GM19239 (cell line): ENCODE measurements at places on chromosomes 13 and 19.
A peak's percentile ranks its signal among the peaks of the same experiment; 100 is the strongest.

- DNase-seq, result no peak
Measured at GRCh38 chr19:17184371-17184841, 30.8 kb upstream of the USE1 start.

GRCh38 chr19:35787227-35787799 is 11.9 kb downstream of the ARHGAP33 start:
- no peak for DNase-seq

DNA sequence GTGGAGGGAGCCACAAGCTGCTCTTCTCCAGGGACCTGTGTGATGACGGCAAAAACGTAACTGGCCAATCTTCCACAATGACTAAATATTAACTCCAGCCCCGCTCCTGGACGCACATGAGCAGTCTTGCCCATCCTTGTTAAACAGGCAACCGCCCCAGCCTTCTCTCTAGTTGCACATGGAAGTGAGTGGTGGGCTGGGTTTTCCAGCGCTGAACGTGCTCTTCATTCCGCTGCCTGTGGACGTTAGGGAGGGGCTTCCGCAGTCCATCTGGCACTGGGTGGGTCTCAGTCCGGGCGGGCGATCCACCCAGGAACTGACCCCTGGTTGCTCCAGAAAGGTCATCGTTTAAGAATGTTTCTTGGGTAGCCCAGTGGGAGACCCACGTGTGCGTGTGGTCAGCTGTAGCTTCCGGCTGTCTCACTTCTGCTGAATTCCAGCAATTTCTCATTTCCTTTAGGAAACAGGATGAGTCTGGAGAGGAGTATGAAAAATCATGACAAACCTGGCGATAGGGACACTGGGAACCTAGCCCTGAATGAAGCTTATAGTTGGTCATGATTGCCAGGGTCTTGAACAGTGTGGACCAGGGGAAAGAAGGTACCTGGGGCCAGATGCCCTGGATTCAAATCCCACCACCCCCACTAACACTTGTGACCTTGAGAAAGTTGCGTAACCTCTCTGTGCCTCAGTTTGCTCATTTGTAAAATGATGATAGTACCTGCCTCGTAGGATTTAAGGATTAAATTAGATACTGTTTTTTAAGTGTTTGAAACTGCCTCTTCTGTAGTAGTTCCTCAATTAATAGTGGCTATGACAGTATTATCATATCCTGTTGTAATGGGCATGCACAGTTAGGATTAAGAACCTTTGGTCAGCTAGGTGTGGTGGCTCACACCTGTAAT is 92.6 kb downstream of the SIPA1L3 start:
- no peak for DNase-seq

GRCh38 chr19:6070720-6071485 is 39.4 kb downstream of the RFX2 start:
- no peak for DNase-seq

- no peak for DNase-seq
Measured at GRCh38 chr19:54674021-54674617, 11.3 kb downstream of the LILRB4 start.

DNA sequence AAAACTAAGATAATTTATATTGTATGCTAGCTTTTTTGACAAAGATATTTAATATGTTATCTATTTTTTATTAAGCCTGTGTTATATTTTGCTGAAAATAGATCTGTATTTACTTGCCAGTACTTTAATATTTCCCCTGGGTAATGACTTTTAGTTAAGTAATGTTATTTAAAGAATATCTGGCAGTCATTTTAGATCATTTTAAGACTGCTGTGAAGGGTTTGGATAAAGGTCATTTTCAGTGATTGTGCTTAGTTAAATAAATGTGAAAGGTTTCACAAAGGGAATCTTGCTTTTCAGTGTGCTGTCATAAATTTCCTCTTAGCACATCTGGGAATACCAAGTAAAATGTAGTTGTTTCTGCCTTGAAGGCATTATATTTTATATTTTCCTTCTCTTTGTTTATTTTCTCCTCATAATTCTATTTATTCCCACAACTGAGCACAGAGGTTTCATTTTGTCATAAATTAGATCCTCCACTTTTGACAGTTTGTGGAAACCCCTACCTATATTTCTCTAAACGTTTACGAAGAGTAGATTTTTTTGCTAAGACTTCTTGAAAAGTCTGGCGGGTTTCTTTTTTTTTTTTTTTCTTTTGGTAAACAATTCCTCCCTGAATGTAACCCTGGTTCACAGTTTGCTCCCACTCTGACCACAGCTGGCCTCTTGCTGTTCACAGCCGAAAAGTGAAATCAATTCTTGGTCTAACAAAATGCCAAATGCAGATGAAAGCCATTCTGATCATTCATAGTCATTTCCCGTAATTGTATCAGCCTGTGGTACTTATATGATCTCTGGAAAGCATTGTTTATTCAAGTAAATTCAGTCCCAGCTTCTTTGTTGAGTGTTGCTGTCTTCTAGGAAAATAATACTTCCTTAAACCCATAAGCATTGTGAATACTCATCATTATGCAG is 87.8 kb downstream of the MAB21L1 start:
- no peak for DNase-seq

DNA sequence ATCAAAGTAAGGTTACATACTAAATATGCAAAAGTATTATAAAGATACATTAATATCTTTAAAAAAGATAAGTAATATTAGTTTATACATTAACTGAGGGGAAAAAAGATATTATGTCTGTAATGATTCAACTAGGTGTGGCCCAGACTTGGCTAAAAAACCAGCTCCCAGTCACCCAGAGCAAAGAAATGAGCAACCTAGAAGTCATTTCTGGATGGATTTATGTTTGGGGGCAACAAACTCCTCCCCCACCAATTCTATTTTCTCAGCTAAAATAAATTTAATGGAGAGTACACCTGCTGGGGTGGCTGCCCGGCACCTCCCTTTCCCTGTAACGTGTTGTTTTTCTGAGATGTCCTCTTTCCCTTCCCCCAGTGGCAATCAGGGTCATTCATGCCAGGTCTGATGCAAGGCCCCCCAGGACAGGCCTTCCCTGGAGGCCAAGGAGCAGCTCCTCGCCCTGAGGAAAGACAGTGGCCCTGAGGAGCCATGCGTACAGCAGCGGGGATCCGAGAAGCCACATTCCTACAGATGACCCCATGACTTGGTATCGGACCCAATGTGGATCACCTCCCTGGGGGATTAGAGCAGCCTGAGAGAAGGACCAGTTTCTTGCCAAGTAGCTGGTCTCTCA is 78.6 kb upstream of the DOCK9 start:
- no peak for DNase-seq

DNA sequence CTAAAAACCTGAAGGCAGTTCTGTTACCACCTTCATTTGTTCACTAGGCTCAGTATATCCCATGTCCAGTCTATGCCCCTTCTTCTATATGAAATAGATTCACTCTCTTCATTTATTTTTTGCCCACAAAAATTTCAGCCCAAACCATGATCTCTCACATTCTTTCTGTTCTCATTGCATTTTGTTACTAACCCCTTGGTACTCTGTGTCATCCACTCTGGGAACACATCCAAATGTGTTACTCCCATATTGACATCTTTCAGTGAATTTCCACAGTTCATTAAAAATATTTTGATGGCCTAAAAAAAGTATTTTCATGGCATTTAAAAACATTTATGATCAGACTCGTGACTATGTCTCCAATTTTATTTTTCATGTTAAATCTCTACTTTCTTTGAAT is 378.9 kb downstream of the SLITRK1 start:
- DNase-seq, result no peak

GRCh38 chr19:11323601-11324078 is 15.8 kb downstream of the RAB3D start:
- DNase-seq, result no peak

GRCh38 chr19:55165952-55166529 is 372 bp downstream of the DNAAF3 start:
- peak; percentile 58 for DNase-seq

DNA sequence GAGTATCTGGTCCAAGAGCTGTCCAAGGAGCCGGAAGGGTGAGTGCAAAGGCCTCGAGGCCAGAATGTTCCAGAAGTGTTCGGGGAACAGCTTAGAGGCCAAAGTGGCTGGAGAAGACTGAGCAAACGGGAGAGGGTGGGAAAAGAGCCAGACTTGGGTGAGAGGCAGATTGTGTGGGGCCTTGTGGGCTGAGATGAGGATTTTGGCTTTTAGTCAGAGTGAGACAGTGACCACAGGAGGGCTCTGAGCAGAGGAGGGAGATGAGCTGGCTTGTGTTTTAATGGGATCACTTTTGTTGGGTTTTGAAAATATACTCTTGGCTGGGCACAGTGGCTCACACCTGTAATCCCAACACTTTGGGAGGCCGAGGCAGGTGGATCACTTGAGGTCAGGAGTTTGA is 5.6 kb downstream of the NANOS2 start:
- DNase-seq, result no peak

DNA sequence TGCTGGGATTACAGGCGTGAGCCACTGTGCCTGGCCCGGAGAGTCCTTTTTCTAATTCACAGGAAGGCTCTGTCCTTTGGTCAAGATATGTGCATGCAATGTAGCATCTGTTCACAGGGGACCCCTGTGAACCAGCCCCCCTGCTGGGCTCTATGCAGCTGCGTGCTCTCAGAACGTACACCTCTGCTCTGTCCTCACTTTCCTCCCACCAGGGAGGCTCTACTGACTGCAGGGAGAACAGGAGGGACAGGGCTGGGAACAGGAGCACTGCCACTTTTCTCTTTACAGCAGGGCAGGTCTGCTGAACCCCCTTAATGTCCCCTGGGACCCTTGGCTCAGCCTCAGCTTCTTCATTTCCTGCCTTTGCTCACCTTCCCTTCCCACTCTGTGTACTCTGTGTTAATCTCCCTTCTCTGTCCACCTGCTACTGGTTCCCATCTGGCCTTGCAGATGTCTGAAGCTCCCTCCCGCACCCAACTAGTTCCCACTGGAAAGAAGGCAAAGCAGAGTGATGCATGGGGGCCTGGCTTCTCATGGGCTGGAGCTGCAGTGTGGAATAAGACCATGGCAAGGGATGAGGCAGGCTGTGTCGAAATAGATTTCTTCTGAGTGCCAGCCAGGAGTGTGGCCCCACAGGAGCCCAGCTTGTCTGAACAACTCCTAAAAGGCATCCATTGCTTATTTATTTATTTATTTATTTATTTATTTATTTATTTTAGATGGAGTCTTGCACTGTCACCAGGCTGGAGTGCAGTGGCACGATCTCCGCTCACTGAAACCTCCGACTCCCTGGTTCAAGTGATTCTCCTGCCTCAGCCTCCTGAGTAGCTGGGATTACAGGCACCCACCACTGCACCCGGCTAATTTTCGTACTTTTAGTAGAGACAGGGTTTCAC is 7.2 kb downstream of the ADGRE2 start:
- DNase-seq, result no peak

DNA sequence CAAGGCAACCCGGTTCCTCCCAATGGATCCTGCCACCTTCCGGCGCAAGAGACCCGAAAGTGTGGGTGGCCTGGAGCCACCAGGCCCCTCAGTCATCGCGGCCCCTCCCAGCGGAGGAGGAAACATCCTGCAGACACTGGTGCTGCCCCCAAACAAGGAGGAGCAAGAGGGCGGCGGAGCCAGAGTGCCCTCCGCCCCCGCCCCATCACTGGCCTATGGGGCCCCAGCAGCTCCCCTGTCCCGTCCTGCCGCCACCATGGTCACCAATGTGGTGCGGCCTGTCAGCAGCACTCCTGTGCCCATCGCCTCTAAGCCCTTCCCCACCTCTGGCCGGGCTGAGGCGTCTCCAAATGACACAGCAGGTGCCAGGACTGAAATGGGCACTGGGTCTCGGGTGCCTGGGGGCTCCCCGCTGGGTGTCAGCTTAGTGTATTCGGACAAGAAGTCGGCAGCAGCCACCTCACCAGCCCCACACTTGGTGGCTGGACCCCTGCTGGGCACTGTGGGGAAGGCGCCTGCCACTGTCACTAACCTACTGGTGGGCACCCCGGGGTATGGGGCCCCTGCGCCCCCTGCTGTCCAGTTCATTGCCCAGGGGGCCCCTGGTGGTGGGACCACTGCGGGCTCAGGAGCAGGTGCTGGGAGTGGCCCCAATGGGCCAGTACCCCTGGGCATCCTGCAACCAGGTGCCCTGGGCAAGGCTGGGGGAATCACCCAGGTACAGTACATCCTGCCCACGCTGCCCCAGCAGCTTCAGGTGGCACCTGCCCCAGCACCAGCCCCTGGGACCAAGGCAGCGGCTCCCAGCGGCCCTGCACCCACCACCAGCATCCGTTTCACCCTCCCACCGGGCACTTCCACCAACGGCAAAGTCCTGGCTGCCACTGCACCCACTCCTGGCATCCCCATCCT is 11.2 kb upstream of the PRR19 start:
- DNase-seq, result no peak

- DNase-seq, result no peak
Measured at GRCh38 chr13:53020764-53021335, 7.8 kb upstream of the OLFM4 start.

DNA sequence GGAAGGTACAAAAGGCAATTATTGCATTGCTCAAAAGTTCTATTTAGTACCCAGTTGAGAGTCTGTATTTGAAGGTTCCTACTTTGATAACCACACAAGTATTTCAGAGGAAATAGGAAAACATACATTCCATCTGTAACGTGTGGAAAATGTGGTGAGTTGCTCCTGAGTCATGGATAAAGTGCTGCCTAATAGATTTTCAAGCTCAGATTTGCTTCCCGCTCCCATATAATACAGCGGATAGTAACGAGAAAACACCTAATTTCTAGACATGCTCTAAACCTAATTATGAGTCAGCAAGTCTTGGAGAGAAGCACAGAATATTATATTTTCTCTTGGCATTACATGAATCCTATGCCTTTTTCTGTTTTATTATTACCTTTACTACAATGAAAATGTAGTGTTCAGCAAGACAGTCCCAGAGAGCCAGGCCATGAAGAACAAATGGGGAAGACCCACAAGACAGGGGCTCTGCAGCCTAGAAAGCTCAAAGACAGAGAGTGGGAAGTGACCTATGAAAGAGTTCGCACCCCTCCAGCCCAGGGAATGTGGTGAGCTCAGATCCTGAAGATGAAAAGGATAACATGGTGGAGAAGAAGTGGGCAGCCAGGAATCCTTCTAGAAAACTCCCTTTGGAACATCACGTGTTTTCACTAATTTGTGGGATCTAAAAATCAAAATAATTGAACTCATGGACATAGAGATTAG is 116.1 kb downstream of the STARD13 start:
- no peak for DNase-seq

DNA sequence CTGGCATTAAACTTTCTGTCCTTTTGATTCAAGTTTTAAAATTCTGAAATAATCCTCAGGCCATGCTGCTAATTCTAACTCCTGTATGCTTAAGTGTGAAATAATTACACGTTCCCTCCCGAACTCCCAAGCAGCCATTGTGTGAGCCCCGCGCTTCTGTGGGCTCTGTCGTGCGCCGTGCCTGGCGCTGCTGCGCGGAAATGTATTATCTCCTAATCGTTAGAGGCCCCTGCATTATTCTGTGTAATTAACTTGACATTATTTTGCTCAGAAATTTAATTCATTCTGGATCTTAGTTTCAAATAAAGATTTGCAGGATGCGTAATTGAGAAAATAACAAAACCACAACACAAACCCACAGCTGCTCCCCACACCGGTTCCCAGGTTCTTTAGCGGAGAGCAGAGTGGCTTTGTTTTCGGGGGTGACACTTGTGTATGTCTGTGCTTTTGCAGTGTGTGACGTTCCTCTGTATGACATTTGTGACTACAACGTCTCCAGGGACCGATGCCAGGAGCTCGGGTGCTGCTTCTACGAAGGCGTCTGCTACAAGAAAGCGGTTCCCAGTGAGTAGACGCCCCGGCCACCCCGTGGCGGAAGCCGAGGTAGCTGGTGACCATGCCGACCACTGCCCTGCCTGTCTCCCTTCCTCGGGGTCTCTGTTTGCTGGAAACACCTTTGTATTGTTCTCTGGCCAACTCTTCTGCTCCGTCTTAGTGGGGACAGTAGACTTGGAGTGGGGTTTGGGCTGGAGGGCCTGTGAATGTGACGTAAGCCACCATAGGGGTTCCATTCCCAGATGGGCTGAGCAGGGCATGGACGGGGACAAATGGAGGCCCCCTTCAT is 7.5 kb downstream of the TEX29 start:
- no peak for DNase-seq

GRCh38 chr13:76286178-76286577 is 600.0 kb downstream of the KCTD12 start:
- DNase-seq, result no peak
